ENCODE measurements at places on chromosomes 7 and 10.

- no peak for DNase-seq
Observed at GRCh38 chr7:157670490-157671357, 333.9 kb downstream of the DNAJB6 start.

DNA sequence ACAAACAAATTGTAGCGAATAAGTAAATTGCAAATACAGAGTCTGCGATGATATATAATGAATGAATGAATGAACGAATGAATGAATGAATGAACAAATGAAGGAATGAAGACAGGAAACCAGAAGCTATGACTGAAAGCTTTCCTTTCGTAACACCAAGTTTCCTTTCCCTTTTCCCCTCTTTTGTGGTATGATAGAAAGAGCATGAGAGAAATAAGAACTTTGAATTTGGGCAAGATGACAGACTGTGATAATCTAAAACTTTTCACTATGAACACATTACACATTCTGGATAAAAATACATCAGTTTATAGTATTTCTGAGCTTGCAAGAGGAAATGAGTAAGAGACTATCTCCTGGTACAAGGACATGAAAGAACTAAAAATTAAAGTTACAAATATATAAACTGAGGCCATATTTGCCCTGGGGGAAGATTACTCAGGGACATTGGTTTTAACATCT lies 8.4 kb upstream of the UCN3 start:
- DNase-seq: no peak

GRCh38 chr10:101233443-101233842 lies 4.2 kb upstream of the LBX1 start:
- DNase-seq: no peak

DNA sequence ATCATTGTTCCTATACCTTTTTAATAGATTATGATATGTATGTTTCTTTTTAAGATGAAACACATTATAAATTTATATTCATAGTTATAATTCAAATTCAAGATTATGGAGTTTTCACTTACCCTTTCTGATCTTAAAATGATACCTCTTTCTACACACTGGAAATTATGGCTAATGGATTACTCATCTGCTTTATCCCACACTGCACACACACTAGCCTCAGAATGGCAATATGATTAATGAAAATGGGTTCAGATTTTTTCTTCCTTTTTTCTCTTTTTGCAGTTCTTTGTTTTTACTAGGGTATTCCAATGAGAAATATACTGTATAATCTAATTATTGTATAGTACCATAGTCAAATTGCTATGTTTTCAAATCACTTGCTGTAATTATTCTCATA lies 82.3 kb upstream of the FZD1 start:
- DNase-seq: no peak

DNA sequence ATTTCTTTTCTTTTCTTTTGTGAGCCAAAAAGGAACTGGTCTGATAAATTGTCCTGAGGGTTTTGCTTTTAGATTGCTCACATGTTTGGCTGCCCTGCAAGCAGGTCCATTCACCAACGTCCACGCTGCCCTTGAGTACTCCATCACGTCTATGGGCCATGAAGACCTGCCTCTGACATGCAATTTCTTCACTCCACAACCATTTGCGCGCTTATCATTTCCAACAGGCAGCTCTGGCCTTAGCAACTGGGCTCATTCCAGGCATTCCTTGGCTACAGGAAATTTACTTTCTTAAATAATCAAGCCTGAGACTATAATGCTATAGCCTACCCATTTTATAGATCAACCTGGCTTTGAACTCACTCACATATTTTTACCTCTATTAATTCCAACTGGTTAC lies 408.3 kb upstream of the C7orf33 start:
- DNase-seq: peak; percentile 9

GRCh38 chr7:156544919-156545715 lies 95.5 kb upstream of the RNF32 start:
- DNase-seq: no peak

DNA sequence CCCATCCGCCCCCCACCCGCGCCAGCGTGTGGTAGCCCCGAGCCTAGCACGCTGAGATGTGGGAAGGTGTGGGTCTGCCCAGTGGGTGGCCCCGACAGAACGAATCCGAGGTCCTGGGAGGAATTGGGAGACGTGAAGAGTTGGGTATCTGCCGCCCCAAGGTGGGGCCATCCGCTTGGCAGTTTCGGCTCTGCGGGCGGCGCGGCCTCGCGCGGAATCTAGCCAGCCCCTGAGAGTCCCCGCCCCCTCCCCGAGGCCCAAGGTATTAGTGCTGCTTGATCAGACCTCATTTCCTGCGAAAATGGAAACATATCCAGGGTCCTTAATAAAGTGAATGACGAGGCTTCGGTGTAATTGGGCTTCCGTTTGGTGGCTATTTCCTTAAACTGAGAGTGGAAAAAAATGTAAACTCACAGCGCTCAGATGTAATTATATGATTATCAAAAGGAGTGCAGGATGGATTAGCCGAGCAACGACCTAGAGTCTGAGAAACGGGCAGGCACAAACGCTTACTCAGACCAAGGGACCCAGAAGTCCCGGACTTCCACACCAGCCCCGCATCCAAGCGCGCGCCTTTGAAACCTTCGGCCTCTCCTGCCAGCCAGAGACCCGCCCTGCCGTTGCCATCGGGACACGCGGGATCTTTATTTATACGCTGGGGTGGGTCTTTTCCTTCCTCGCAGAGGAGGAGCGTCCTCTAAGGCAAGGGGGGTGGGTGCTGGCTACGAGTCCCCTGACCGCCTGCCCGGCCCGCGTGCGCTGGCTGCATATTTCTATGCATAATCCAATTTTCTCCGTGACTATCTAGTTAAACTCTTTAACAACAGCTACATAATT lies 12.8 kb downstream of the LBX1 start:
- no peak for DNase-seq

DNA sequence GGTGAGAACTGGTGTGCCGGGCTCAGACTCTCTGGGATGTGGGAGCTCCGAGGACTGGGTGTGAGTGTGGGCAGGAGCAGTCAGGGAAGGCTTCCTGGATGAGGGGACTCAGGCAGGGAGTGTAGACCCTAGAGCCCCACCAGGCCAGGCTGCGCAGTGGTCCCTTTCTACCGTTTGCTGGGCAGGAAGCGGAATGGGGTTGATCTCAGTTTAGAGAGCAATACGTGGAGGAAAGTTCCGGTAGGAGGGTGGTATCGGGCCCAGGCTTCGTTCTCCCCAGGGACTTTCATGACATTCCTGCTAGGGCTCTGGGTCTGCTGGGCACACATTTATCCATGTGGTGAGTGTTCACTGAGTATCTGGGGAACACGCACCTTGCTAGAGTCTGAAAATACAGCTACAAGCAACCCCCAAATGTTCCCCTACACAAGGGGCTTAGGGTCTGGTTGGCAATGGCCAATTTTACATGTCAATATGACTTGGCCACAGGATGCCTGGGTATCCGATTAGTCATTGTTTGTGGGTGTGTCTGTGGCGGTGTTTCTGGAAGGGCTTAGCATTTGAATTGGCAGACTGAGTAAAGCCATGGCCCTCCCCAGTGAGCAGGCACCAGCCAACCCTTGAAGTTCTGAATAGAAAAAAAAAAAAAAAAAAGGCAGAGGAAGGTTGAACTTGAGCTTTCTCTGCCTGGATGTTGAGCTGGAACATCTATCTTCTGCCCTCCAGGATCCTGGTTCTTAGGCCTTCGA lies 20.8 kb downstream of the GHRHR start:
- no peak for DNase-seq

GRCh38 chr7:41529831-41530230 lies 173.1 kb downstream of the INHBA start:
- DNase-seq: no peak

DNA sequence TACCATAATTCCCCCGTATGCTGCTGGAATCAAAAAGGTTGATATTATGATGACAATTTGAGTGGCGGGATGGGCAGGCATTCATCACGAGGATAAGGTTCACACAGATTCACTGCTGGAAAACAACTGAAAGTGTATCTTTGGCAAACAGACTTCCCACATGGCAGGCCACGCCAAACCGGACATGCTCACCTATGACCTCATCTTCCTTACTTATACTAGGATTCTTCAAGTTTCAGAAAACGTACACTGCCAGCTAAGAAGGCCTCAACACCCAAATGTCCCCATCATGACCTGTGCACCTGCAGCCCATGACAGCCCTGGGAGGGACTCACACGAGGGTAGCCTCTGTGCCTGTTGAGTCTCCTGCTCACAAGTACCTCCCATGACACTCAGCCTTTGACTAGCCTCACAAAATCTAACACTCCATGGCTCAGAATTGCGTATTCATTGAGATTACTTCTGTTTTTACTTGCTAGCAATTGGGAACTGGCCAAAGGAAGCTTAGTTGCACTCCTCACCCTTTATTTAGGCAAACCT lies 259.0 kb upstream of the GHITM start:
- no peak for DNase-seq

GRCh38 chr7:25402532-25402931 lies 174.2 kb upstream of the NPVF start:
- no peak for DNase-seq

Measured in brain microvascular endothelial cell (primary cell).